ENCODE measurements at places on chromosomes 3 and 15. TPM values are rescaled to one million over a fixed set of nuclear protein-coding genes. Genes with fewer than 3 reads are reported as not detected.

The KLHDC8B gene
- total RNA-seq, result 3.2 TPM

The BUB1B gene
- total RNA-seq, result 59.3 TPM

- no peak for DNase-seq
Observed at GRCh38 chr15:65044724-65045481, at the start of gene SLC51B. SLC51B (plus strand) TSS chr15:65045387; CDS start chr15:65050005, 4,618 bp downstream.

DNA sequence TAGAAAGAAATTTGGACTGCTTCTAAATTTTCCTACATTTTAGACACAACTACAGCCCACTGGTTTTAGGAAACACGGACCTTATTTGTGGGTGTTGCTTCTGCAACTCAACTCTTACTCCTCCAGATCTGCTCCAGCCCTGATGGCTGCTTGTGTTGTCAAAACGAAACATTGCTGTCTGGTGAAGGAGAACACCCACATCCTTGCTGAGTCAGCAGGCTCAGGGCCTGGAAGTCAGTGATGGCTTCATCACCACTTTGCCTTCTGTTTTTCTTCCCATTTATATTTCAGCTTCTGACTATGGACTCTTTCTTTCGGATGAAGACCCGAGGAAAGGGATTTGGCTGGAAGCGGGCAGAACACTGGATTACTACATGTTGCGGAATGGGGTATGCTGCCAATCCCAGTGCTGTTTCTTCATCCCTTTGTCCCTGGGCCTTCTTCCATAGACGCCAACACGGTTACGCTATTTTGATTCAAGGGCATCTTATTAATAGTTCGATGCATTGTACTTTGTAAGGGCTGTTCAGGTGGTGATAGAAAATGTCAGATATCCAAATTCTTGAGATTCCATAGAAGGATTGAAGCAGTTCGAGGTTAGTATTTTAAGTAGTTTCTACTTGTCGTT, 392.6 kb upstream of the TPM1 start:
- no peak for DNase-seq

GRCh38 chr3:99418709-99419108, 219.7 kb upstream of the COL8A1 start:
- no peak for DNase-seq

All from activated naive CD8-positive, alpha-beta T cell treated with anti-CD3 and anti-CD28 coated beads, Interleukin-2, amount 10 ng/mL, durations not matched to agents 7 days and 5 days (primary cell).